OCI-M1 (cell line): ENCODE measurements at places on chromosomes 1 and 21.

DNA sequence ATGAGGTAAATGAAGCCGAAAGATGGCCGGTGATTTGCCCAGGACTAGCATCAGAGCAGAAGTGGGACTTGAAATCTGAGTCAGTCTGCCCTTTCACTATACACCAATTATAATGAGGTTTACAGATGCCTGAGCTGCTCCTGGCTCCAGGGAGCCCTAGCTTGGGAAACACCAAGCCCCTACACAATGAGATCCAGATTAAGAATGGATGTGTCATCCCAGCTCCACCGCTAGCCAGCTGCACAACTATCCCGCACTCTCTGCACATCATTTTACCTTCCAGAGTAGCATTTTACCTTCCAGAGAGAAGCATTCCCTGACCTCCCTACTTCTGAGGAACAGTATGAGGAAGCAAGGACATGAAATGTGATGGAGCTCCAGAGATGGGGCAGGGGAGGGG lies 27.0 kb downstream of the SERTAD4 start:
- no peak for DNase-seq

DNA sequence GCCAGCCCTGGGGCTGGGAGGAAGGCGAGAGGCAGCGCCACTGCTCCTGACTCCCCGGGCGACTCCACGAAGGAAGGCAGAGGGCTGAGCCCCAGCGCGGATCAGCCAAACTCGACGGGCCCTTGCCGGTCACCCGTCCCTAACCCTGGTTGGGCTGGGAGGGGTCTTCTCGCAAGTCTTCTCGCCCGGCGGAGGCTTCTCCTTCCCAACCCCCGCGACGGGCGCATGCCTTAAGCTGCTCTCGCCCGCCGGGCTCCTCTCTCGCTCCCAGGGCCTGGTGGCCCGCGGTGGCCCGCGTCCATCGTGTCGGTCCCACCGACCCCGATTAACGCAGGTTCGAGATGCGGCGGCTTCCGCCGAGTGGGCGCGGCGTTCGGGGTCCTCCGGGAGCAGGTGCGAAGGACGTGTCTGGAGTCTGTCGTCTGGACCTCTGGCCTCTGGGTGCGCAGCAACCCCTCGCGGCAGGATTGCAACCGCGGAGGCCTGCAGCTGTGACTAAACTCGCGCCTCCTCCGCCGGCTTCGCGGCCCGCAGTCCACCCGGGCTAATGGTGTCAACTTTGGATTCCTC lies 29.0 kb upstream of the PPM1J start:
- DNase-seq, result no peak

DNA sequence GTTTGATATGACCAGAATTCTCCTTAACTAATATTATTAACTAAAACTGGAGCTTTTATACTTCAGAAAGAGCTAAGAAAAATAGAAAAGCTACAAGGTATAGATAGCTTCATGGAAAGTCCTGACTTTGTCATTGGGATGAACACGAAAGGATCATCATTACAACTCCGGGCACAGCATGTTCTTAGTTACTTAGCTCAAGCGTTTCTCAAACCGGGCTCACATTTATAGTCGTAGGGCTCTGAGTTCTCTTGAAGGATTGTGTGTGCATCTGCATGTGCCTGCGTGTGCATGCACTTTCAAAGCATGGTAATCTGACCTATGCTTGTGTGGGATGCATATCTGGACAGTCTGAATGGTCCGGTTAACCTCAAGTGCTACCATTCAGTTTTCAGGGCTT lies 20.4 kb upstream of the MAP10 start:
- DNase-seq, result no peak

DNA sequence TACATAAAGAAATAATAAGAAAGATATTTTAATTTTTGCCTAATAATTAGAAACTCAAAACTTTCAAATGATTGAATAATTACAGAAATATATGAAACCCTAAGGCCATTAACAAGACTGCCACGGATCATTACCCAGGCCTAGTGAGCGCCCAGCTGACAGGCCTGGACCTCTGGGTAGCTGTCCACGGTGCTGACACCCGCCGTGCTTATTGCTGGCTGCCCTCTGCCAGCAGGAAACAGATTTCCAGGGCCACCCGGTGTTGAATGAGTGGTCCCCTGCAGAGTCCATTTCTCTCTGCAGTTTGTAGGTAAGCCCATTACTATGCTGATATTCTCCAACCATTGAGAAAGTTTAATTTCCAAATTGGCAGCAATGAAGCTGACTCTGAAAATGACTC lies 254.4 kb upstream of the GJB5 start:
- DNase-seq, result peak; percentile 28

DNA sequence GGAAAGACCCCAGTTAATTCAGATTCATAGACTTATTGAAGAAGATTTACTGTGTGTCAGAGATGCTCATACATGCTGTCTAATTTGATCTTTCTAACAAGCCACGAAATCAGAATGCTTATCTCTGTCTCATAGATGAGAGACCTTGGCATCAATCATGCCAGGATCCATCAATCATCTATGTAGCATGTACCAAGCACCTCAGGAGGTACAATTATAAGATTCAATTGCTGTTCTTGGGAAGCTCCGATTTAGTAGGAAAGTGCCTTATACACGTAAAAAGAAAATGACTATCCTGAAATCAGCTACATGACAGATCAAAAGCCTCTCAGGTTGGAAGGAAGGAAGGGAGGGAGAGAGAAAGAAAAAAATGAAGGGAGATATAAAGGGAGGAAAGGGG lies 18.5 kb upstream of the VTCN1 start:
- DNase-seq, result no peak

- DNase-seq, result peak; percentile 83
These were observed 4.6 kb downstream of the DMAP1 start for GRCh38 chr1:44217809-44218410.

- no peak for DNase-seq
These were observed 316.9 kb upstream of the SGIP1 start for GRCh38 chr1:66217021-66217420.

- peak; percentile 24 for DNase-seq
These were observed 328.8 kb downstream of the PLA2G4A start for GRCh38 chr1:187157552-187157951.

DNA sequence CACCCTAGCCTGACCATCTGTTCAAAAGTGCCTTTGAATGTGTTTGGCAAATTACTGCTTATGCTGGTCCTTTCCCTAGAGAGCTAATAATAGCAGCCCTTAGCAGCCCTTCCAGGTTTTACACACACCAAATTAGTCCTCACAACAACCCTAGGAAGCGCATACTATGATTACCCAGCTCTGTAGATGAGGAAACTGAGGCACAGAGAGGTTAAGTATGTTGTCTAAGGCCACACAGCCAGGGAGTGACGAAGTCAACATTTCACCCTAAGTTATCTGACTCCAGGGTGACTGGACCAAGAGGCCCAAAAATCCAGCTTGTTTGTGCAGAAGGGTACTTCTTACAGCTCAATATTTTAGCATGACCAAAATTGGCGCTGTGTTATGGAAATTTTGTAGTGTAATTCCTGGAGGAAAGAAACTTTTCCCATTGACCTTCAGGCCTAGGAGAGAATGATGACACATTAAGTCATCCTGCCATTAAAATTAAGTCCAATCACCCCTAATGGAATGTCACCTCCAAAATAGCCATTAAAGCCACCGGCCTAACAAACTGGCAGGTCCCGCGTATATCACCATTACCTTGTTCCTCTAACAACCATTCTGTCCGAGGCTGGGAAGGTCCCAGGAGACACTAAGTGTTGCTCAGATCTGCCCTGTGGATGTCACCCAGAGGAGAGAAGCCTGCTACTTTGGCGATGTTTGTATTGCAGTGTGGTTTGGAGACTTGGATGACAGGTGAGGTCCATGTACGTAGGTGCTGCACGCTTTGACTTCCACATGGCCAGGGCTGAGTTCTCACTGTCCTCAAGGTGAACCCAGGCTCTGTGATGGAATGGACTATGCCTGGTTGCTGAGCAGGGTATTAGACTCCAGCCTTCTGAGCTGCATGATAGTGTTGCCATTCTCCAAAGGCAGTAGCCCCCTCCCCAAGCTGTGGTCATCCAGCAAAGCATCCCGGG lies 258.3 kb downstream of the TOMM20 start:
- no peak for DNase-seq

GRCh38 chr1:111873460-111874030 lies 115.9 kb downstream of the KCND3 start:
- no peak for DNase-seq

DNA sequence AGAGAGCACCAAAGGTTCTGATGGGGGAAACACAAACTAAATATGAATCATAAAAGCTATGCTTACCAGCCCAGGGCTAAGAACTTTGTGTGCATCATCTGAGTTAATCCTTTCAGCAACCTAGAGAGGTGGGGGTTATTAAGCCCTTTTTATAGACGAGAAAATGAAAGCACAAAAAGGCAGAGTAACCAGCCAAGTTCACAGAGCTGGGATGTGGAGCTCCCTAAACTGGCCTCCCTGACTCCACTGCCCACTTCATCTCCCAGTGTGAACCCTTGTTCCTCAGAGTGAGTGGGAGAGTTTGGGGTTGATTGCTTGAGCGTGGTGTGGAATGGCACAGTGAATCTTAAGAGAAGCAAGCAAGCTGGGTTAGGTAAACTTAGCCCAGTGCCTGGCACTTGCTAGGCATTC lies 10.8 kb upstream of the BCAR3 start:
- no peak for DNase-seq

GRCh38 chr1:172607145-172607544 lies 51.8 kb upstream of the FASLG start:
- DNase-seq, result no peak

GRCh38 chr21:21631961-21632360 lies 633.8 kb downstream of the NCAM2 start:
- no peak for DNase-seq

DNA sequence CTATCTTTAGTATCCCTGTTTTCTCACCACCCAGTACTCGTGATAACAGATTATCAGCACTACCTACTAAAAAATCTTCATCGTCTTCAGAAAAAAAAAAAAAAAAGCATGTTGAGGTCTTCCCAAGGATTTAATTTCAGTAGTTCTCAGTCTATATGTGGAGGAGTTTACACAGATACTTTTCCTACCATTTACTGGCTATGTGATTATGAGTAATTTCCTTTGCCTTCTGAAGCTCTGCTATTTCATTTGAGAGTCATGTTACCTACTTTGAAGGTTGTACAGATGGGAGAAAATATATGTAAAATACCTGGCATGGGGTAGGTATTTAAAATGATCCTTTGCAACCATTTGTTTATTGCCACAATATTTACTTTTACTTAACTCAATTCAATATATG lies 399.7 kb downstream of the NEGR1 start:
- peak; percentile 56 for DNase-seq

DNA sequence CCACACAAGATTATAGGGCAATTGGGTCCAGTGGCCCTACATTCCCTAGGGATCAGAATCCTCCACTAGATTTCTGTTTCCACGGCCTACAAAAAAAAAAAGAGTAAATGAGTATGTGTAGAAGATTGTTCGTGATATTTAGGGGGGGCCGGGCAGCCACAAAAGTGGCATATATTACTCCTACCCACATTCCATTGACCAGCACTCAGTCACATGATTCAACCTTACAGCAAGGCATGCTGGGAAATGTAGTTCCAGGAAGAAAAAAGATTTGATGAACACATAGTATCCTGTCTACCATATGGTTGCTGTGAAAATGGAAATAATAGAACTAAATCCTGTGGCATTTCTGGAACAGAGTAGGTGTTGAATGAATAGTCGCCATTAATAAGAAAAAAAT lies 43.4 kb upstream of the GJB5 start:
- no peak for DNase-seq

DNA sequence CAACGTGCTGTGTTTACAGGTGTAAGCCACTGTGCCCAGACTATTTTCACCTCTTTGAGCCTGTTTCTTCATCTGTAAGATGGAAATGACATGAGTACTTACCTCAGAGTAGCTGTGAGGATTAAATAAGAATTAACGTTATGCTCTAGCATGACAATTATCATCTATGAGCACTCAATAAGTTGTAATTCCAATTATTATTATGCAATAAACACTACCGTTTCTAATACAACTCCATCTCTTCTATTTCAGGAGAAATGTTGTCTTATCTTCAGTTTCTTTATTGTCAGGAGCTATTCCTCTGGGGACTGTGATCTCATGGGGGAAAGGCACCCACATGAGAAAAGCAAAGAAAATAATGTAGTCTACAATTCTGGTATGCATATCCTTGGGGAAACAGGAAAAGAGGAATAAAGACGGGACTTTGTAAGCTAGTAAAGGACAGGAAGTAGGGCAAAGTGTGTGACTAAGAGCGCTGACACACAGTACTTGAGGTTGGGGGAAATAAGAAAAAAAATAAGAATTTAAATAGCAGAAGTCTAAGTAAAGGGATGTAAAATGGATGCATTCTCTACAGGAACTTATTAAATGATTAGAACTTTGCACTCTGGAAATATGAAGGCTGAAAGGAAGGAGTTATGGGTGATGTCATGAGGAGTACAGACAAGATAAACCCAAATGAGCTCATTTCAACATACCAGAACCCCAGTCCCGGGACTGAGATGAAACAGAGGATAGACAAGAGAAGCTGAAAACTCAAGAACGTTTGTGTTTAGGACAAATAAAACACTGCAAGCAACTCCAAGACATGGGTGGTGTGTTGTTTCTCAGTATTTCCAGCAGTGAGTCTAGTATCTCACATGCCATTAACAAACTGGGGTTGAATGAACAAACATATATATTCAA lies 9.8 kb downstream of the PHC2 start:
- no peak for DNase-seq

DNA sequence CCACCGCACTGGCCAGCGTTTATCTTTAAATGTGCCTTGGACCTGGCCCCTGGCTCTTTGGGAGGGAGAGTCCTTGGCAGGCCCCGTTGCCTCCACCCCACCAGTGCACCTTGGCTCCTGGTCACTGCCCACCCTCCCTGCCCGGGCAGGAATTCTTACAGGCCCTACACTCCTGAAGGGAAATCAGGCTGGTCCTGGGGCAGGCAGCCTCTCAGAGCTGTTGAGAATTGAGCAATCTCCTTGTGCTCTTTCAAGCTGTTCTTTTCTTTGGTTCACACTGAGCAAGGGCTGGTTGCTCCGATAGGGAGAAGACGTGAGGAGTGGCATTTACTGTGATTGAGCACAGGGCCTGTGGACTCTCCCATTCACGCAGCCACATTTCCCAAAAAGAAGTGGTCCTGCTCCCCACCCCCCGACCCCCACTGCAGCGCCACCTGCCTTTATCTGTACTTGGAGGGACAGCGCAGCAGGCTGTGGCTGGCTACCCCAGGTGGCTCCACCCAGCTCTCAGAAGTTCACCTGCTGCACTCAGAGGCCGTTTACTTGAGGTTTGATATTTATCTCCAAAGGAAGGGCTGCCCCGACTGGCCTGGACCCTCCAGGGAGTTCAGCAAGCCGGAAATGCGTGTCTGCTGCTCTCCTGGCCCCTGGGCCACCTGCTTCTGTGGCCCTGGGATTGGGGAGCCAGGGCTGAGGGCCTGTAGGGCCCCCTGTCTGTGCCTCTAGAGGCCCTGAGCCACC lies 47.8 kb downstream of the SKI start:
- DNase-seq, result no peak

GRCh38 chr1:24294716-24295371 lies 24.3 kb upstream of the GRHL3 start:
- DNase-seq, result no peak
